ENCODE measurements at places on chromosomes 5 and 9. TPM values are rescaled to one million over a fixed set of nuclear protein-coding genes. Genes with fewer than 3 reads are reported as not detected.

GRCh38 chr9:37995961-37996818 is 72.8 kb downstream of the SHB start:
- no peak for DNase-seq

- peak; percentile 63 for DNase-seq
Observed at GRCh38 chr9:119216651-119217331, 152.4 kb downstream of the BRINP1 start.

Gene DMRT3
- total RNA-seq: not detected

Gene HMCN2
- 5.2 TPM for total RNA-seq

Gene SUSD3
- total RNA-seq: 0.56 TPM
